ENCODE measurements at places on chromosomes 13 and 19. TPM values are rescaled to one million over a fixed set of nuclear protein-coding genes. Genes with fewer than 3 reads are reported as not detected.

- DNase-seq: no peak
These were observed 14.6 kb downstream of the AKAP8L start for GRCh38 chr19:15404097-15404779.

The BEST2 gene
- total RNA-seq: not detected

The UBE2L5 gene
- not detected for total RNA-seq

- DNase-seq: no peak
These were observed 90.3 kb upstream of the SLC10A2 start for GRCh38 chr13:103156346-103156998.

- no peak for DNase-seq
These were observed 4.6 kb downstream of the TLE2 start for GRCh38 chr19:3024509-3024869.

DNA sequence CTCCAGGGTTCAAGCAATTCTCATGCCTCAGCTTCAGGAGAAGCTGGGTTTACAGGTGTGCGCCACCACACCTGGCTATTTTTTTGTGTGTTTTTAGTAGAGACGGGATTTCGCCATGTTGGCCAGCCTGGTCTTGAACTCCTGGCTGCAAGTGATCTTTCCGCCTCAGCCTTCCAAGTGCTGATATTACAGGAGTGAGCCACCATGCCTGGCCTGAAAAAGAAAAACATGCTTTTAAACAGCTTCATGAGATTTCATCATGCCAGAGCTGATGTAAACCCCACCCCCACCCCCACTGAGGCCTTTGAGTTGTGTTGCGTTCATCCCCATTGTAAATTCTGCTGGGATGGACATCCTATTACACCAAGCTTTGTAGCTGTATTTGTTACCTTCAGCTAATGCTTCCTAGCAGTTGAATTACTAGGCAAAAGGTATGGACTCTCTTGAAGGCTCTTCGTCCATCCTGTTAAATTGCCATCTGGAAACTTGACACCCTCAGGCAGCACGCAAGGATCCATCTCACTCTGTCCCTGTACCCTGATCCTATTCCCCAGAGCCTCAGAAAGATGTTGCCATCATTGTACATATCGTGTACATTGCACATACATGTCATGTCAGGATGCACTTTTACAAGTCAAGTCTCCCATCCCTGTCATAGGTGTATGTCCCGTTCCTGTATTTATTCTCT lies 47.3 kb downstream of the NFIX start:
- DNase-seq: peak; percentile 49

DNA sequence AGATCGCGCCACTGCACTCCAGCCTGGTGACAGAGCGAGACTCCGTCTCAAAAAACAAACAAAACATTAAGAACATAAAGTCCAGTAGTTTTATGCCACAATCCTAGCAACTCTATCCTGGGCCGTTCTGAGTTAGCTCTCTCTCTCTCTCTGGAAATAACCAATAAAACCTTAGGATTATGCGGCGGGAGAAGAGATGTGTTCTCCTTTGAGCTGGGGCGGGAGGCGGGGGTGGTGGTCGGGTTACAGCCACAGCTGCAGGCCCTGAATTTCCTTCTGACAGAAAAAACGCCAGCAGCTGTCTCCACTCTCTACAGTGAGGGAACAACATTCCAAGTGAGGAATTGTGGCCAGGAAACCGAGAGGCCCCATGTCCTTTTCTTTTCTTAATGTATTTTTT lies 9.1 kb upstream of the PNMA8A start:
- DNase-seq: peak; percentile 93

GRCh38 chr19:29645911-29646310 lies 19.4 kb upstream of the PLEKHF1 start:
- no peak for DNase-seq

The CD37 gene
- not detected for total RNA-seq

GRCh38 chr13:23901365-23901764 lies 4.1 kb upstream of the C1QTNF9B start:
- no peak for DNase-seq

The ARL11 gene
- not detected for total RNA-seq

DNA sequence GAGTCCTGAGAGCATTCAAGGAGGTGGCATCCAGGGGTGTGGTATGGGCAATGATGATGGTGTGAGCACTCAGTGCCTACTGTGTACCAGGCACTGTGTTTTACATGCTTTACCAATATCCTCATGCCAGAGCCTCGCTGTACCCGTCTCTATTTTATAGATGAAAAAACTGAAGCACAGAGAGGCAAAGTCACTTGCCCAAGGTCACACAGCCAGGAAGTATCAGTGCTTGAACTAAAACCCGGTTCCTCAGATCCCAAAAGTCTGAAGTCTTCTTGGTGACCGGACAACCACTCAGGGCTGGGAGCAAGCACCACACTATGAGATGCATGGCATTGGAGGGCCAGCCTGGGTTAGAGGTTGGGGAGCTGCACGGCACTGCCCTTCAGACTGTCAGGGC lies 84.1 kb downstream of the CHST8 start:
- DNase-seq: no peak

The ZNF749 gene
- total RNA-seq: 10.8 TPM

- DNase-seq: no peak
These were observed 255.4 kb downstream of the COG6 start for GRCh38 chr13:39910833-39911232.

GRCh38 chr13:85562282-85562681 lies 236.9 kb downstream of the SLITRK6 start:
- no peak for DNase-seq

DNA sequence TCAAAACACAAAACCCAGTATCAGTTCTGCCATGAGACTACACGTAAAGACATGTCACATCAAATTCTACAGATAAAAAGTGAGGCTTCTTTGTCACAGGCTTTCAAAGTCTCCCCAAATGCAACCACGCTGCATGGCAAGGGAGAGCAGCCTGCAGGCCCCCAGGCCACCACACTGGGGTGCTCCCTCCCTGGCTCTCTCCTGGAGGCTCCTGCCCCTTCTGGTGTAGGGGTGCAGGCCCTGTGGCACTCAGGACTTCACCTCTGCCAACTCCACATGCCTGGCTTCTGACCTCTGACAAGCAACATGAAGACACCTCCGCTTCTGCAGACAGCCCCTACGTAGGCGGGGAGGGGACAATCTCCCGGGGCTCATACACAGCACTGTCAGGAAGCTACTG lies 14.3 kb downstream of the AKAP8 start:
- no peak for DNase-seq

The ZNF415 gene
- 2.6 TPM for total RNA-seq

GRCh38 chr13:40428354-40428753 lies 238.1 kb downstream of the FOXO1 start:
- DNase-seq: no peak

DNA sequence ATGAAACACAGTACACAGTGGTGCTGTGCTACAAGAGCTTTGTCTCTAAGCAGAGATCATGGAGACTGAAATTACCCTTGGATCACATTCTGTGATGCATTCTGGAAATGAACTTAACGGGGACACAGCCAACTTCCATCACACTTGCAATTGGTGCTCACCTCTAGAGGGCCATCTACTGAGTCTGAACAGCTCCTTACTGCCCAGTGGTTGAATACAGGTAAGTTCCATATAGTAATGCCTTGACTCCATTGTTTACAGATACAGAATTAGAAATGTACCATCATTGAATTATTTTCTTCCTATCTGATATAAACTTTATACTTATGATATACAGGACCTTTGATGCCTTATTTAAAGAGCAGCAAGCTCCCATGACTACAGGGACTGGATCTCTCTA lies 686.4 kb downstream of the PCDH9 start:
- DNase-seq: no peak

- no peak for DNase-seq
These were observed 9.9 kb downstream of the ZNF507 start for GRCh38 chr19:32355309-32355708.

- no peak for DNase-seq
These were observed 1747.0 kb downstream of the OLFM4 start for GRCh38 chr13:54775501-54776191.

The GRWD1 gene
- total RNA-seq: 25.1 TPM

The TSSK6 gene
- total RNA-seq: 1.3 TPM

The ZNF331 gene
- total RNA-seq: 9.0 TPM

The ZNF549 gene
- 4.5 TPM for total RNA-seq

The SERP2 gene
- 5.5 TPM for total RNA-seq

The PNMA8B gene
- total RNA-seq: 0.43 TPM

DNA sequence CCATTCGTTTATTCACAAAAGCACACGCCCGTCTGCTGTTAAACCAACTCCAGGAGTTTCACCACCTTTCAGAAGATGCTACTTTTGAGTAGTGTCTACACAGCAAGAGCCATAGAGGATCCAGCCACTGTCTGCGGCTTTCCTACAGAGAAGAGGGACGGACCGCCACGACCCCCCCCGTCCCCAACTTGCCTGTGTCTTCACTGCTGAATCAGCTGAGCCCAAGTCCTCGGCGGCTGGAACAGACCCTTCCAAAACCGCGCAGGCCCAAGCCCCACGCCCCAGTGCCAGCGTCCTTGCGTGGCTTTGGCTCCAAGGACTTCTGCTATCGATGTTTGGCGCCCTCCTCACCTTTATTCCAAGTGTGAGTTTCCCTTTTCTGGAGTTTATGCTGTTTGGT lies 65.1 kb downstream of the SPACA7 start:
- no peak for DNase-seq

DNA sequence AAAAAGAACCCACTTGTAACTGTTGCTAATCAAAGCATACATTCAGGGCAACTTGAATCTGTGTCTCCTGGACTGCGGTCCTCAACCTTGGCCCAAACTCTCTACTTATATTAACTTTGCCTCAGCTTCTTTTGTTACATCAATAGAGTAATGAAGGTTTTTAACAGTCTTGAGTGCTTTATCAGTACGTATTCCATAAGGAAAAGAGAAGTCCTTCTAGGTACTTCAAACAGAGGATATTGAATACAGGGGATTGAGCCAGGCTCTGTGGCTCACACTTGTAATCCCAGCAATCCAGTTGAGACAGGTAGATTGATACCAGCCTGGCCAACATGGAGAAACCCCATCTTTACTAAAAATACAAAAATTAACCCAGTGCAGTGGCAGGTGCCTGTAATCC lies 1.2 kb upstream of the EPS15L1 start:
- no peak for DNase-seq

GRCh38 chr13:105906746-105907145 lies 628.7 kb downstream of the EFNB2 start:
- DNase-seq: no peak

DNA sequence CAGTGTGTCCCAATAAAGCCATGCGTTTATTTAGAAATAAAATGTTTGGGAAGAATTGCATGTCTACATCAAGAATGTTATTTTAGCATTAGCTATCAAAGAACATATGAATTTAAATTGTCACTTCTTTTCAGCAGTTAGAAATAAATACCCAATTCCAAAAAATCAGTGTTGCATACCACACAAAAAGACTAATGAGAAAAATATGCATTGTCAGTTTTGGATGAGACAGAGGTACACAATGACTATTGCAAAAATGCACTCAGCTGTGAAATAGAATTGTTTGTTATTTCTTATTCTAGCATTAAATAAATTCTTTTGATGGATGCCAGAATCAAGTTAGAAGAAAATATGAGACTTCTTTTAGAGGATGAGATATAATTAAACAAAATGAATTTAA lies 833.9 kb downstream of the SLITRK1 start:
- DNase-seq: no peak

The SHISA2 gene
- total RNA-seq: not detected

DNA sequence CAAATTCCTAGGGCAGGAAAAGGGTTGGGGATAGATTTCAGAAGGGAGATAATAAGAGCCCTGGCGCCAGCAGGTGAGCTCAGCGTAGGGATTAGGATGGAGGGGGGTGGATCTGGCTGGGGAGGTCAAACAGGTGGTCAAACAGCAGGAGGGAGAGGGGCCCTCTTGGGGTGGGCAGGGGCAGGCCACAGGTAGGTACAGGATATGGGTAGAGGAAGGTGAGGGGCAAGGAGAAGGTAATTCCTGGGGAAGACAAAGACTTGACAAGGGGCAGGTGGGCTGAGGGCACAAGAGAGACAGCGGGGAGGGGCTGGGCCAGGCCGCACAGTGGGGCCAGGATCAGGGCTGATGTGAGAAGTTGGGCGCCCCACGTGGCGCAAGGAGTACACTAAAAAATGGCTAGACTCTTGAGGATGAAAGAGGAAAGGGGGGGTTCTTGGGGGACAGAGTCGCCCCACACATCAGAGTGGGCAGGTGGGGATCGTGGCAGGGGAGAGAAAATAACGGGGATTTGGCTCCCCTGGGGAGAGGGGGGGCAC lies 713 bp downstream of the KRI1 start:
- peak; percentile 23 for DNase-seq

The HTR2A gene
- total RNA-seq: under 0.01 TPM

DNA sequence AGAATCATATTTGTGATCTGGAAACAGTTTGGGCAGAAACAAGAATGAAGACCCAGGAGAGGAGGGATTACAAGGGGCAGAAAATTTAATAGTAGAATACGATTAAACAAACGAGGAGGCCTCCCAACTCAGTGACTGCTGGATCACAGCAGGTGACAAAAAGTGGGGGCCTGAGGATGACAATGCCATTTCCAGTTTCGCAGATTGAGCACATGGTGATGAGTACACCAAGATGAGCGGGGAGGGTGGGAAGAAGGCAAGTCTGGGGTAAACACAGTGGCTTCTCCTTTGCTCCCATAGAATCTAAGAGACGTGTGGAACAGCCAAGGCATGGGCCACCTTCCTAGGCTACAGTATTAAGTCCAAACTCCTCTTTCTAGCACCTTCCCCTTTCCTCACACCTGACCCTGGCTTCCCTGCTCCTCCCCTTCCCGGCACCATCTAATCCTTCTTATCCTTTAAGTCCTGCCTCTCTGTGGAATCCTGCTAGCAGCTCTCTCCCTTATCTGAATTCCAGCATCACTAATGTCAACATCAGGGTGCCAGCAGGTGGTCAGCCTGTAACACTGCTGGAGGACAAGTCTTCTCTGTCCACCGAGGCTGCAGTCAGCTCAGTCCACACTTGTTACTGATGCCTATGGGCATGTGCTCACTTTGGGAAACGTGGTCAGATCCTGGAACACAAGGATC lies 13.5 kb downstream of the ATP7B start:
- DNase-seq: no peak

DNA sequence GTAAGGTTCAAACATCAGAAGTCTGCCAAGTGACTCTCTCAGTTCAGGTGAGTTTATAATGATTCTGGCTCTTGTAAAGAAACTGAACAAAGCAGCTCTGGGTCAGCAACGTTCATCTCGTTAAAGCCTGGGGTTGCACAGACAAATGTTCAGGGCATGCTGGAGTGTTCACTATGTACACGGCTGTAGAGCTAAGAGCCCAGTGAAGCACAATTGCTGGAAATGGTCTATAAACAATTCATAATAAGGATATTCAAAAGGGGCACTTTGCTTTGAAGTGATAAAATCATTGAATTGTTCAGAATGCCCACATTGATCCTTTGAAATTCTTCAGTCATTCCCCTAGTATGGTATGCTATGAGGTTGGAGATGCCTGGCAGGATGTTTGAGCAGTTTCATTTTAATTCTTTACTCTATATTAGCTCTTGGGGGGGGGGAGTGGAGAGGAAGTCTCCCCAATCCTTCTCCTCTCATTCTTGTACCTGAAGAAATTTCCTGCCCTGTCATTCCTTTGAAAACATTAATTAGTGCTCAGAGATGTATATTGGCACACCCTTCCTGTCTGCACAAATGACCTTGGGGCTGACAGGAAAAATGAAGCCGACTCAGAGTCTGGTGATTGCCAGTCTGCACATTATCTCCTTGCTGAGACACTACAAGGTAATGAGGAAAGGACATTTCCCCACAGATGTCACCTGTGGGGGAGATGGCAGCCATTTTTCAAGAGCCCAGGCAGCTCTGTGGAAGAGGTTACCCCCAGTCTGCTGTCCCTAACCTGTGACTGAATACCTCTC lies 145.5 kb downstream of the DLEU7 start:
- no peak for DNase-seq

GRCh38 chr13:31209841-31210210 lies 10.1 kb downstream of the B3GLCT start:
- peak; percentile 38 for DNase-seq
